ENCODE measurements at places on chromosomes 5 and 9.

- DNase-seq = no peak
Observed at GRCh38 chr5:156667616-156668015, 182.5 kb upstream of the PPP1R2B start.

- no peak for DNase-seq
Observed at GRCh38 chr9:32906213-32906612, 95.2 kb downstream of the APTX start.

- DNase-seq = no peak
Observed at GRCh38 chr5:174751154-174752000, 27.0 kb downstream of the MSX2 start.

GRCh38 chr5:136814619-136815378 lies 449.5 kb upstream of the TRPC7 start:
- DNase-seq = no peak

GRCh38 chr5:1757511-1757910 lies 42.1 kb downstream of the MRPL36 start:
- DNase-seq = no peak

DNA sequence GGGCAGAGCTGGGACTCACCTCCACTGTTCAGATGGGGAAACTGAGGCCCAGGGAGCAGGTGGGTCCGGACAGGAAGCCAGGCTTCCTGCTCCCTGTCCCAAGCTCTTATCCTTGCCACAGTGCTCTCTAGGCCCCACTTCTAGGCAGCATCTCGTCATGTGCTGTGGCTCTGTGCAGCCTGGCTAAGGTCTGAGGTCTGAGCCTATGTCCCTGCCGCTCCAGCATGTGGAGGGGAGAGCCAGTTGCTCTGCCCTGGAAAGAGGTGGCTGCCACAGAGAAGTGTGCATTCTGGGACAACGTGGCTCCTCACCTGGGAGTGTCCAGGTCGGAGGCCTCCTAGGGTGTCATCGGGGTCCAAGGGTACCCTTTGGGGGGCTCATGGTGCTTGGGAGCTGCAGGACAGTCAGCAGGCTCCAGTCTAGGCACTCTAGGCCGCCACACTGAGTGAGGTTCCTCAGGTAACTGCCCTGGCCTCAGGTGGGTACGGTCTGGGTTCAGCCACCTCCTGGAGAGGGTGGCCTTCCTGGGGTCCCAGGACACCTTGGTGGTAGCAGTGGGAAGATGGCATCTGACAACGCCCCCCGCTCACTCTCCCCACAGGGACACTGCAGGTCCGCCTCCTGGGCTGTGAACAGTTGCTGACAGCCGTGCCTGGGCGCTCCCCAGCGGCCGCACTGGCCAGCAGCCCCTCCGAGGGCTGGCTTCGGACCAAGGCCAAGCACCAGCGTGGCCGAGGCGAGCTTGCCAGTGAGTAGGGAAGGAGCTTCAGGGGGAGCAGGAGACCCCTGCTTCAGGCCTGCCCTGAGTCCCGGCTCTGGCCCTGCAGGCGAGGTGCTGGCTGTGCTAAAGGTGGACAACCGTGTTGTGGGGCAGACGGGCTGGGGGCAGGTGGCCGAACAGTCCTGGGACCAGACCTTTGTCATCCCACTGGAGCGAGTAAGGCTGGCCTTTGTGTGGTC lies 10.4 kb downstream of the PKN3 start:
- DNase-seq = no peak

GRCh38 chr9:122226758-122227574 lies 1.8 kb downstream of the LHX6 start:
- no peak for DNase-seq

DNA sequence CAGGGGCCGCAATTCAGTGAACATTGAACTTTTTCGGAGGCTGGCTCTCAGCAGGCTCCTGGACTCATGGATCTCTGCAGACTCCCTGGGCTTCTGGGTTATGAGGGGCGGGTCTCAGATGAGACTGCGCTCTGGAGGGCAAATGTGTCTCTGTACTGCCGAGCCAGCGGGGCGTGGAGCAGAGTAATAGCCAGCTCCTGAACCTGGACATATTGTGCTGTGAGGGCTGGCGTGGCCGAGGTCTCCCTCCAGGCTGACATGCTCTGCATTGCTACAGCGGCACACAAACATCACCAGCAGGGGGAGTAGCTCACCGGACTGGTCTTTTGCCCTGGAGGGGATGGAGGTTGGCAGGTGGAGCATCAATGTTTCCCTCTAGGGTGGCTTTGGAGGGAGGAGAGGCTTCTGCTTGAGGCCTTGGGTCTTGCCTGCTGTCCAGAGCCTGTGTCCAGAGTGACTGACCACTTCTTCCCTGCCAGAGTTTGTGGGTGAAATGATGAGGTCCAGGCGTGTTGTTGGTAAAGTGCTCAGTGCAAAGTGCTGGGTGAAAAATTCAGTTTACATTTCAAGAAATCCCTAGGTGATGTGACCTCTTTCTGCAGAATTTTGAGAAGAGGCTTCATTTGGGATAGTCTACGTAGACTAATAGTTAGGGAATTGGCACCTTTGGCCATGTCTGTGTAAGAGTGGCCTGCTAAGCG lies 10.9 kb upstream of the GADD45G start:
- peak; percentile 77 for DNase-seq

DNA sequence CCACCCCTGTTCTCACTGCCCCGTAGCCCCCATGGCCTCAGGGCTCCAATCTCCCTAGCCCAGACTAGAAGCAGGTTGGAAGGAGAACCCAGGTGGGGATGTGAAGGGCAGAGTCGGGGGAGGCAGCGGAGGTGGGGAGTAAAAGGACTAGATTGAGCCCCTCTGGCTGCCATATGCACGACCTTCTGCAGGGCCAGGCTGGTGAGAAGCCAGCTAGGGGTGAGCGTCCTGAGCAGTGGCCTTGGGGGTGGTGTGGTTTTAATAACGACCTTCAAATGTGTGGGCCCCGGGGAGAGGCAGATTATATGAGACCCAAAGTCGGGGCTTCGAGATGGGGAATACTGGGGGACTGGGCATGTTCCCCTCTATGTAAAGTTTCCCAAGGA lies 139.5 kb downstream of the C9orf50 start:
- DNase-seq = no peak

DNA sequence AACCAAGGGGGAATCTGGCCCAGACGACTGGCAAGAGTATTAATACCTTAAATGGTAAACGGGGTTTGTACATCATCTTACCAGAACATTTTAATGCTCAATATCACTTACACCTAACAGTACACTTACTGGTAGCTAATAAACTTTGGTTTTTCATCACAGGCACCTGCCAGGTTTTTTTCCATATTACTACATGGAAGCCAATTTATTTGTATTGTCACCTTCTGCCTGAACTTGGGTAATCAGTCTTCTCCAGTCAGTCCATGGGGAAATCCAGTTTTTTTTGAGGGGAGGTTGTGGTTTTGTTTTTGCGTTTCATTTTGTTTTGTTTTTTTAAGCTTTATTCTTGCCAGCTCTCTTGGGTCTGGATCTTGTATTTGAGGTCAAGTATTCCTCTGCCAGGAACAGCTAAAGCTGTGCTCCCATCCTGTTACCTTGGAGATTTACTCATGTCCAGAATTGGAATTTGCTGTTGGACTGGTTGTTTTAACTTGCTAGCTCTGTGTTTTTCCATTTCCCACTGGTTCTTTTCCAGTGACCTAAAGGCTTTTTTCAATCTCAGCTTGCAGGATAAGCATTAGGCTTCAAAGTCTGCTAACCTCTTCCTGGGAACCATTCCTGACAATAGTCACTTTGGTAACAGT lies 11.1 kb upstream of the NADK2 start:
- no peak for DNase-seq

DNA sequence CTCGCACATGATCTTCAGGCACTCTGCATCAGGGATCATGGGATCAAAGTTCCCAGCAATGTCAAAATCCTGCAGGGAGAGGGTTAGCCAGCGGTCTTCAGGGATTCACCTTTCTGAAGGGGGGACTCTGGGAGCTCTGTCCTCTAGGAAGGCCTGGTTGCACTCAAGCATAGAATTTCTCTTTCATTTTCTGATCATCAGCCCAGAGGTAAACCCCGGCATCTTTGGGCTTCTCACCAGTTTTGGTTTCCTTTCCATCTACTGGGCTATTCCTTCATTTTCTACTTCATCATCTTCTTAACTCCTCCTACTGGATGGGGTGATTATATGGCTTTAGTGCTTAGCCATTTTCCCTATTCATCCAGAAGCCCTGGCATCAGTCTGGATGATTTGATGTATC lies 4.6 kb upstream of the DND1 start:
- no peak for DNase-seq

GRCh38 chr9:105103776-105104175 lies 140.7 kb upstream of the SLC44A1 start:
- DNase-seq = no peak

GRCh38 chr5:139763280-139763929 lies 32.2 kb upstream of the PSD2 start:
- DNase-seq = no peak

DNA sequence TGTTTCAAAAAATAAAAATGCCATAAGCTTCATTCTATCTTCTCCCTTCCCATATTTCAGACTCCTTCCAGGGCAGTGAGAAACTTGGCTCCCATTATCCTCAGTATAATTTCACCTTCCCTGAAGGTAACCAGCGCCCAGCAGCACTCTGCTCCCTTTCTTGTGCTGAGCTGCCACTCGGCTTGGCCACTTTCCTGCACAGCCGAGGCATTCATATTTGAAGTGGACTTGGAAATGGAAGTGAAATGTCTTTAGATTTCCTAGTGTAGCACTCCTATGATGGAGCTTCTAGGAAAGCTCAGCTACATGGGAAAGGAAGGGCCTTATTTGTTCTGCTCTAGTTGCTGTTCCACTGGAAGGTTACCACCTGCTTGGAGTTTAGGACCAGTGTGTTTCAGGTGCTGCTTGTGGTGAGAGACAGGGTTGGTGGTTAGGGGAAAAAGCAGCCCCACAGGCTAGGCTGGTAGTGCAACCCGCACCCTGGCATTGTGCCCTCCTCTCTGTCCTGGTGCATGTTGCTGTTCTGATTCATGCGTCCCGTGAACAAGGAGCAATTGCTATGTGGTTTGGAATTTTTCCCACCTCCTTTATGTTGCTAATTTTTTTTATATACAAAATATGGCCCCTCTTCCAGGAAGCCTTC lies 53.8 kb downstream of the RAD23B start:
- DNase-seq = no peak

DNA sequence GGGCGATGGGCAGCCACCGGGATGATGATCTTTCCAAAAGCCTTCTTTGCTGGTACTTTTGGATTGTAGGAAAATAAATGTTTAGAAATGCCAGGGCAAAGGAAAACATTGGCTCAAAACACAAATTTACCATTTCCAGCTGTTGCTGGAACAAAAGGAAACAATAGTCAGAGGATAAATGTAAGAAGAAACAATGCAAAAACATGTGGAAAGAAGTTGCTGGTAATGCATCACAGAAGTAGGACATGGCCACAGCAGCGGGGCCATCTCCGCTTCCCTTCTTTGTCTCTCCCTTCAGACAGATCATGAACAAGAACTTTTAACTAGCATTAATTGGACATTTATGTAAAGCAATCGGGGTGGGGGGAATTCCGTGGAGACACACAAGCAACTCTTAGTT lies 184.5 kb downstream of the EBF1 start:
- DNase-seq = no peak

DNA sequence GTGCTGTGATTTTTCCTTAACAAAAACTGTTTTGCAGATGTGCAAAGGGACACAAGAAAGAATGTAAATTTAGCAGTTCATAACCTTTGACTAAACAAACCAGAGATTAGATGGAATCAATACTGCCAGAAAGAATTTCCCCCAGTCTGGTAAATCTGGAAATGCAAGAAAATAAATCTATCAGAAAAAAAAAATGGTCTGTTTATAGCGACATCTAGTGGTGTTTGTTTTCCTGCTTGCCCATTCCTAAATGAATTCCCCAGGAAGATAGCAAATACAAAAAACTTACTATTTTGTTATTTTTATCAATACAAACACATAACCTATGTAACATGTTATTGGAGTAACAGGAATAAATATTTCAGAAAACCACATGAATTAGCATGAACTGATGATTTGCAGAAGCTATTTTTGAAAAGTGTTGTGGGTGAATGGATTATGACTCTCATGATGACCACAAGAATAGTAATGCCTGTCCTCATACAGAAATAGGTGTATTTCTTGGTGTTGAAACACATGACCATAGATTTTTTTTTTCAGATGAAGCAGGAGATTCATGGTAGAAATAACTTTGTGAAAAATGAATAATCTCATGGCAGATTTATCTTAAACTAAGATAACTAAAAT lies 1703.8 kb downstream of the MAT2B start:
- peak; percentile 11 for DNase-seq

DNA sequence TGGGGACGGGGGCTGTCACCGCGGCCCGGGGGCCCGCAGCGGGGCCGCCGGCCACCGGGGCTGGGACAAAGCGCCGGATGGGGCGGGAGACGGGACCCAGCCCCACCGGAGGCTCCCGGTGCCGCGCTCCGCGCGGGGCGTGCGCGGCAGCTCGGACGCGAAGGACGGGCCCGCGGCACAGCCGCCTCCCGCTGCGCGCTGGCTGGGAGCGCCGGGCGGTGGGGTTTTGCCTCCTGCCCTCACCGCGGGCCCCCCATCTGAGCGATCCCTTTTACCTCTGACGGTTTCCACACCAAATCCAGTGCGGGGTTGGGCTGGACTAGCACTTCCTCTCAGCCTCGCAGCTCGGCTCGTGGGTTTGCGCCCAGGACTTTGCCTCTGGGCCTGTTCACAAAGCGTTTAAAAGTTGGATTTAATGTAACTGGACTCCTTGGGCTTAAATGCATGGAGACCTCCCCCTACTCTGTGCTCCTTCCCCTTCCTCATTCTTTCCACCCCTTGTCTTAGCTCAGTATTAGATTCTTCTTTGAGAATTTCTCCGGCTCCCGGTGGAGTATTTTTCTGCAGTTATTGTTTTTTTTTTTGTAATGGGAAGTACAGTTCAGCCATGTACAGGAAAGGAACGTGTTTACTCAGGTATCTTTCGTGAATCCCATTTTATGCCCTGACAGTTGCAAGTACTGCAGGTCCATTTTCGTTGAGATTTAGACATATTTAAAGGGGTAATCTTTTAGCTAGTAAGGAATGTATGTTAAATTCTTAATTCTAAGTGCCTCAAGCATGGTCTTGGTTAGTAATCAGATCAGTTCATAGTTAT lies 691 bp downstream of the FCHO2 start:
- DNase-seq = peak; percentile 51

- DNase-seq = peak; percentile 7
Observed at GRCh38 chr5:22541037-22541436, 312.1 kb downstream of the CDH12 start.

DNA sequence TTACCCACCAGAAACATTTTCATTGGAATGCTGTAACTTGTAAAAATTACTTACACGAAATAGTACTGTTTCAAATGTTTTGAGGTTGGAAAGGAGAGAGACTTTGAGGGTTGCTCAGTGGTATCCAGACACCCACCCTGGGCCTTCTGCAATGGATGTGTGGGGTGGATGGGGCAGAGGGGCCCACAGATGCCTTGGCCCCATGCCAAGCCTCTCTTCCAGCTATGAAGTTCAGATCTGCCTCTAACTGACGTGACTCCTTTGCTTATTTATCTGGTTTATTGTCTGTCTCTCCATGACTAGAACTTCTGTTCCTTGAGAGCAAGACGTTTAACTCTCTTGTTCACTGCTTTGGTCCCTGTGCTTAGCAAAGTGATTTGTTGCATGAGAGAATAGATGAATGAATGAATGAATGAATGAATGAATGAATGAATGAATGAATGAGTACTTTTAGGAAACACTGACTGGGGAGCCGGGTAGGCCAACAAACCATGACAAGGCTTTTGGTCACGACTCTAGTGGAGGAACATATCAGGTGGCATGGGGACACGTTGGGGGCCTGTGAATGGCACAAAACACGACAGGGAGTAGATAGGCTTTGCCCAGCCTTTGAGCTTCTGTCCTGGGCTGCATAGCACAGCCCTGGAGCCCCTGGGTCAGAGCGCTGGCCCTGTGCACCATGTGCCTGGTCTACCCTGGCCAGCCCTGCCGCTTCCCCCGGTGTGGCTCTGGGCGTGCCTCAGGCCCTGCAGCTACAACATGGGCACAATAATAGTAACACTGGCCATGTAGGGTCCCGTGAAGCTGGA lies 31.8 kb downstream of the AK8 start:
- DNase-seq = no peak

Measured in RPMI8226 (cell line).